Inflammatory macrophage treated with lipopolysaccharide for 4 hours (primary cell): ENCODE measurements at places on chromosomes 6 and 20.

GRCh38 chr20:10172998-10173655, 45.5 kb upstream of the SNAP25 start:
- DNase-seq: no peak

DNA sequence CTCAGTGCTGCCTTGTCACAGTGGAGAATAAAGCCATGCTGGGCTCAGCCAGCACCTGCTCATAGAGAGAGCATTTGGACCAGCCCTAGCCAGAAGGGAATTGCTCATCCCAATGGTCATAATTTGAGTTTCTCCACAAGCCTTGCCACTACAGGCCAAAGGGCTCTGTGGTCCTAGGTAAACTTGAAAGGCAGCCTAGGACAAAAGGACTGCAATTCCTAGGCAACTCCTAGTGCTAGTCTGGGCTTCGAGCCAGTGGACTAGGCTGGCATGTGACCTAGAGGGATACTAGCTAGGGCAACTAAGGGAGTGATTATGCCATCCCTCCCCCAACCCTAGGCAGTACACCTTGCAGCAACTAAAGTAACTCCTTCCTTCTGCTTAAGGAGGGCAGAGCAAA, 516.2 kb downstream of the BCKDHB start:
- no peak for DNase-seq

GRCh38 chr20:59191756-59192532, 28.3 kb downstream of the ZNF831 start:
- no peak for DNase-seq

- no peak for DNase-seq
Measured at GRCh38 chr6:62479697-62480220, 193.7 kb upstream of the KHDRBS2 start.

GRCh38 chr6:73078333-73078862, 146.9 kb downstream of the KHDC1L start:
- DNase-seq: no peak

GRCh38 chr6:100461278-100461916, 3.3 kb downstream of the SIM1 start:
- no peak for DNase-seq

GRCh38 chr6:137792160-137793033, 74.7 kb upstream of the TNFAIP3 start:
- peak; percentile 43 for DNase-seq

GRCh38 chr20:52305024-52305645, 113.6 kb upstream of the ZFP64 start:
- DNase-seq: no peak

DNA sequence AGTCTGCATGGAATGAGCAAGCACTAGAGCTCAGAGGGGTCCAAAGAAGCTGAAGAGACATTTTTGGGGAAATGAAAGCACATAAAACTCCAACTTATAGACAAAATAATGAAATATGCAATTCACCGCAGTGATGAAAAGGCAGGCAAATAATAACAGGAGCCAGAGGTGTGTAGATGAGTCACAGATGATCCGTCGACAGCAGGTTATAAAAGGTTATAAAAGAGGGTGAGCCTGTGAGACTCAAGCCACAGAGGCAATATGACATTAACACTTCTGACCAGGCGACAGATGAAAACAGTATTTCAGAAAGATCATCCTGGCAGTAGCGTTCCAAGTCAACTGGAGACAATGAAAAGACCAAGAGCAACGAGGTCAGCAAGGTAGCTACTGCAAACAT, 35.8 kb upstream of the ANKRD60 start:
- DNase-seq: no peak

DNA sequence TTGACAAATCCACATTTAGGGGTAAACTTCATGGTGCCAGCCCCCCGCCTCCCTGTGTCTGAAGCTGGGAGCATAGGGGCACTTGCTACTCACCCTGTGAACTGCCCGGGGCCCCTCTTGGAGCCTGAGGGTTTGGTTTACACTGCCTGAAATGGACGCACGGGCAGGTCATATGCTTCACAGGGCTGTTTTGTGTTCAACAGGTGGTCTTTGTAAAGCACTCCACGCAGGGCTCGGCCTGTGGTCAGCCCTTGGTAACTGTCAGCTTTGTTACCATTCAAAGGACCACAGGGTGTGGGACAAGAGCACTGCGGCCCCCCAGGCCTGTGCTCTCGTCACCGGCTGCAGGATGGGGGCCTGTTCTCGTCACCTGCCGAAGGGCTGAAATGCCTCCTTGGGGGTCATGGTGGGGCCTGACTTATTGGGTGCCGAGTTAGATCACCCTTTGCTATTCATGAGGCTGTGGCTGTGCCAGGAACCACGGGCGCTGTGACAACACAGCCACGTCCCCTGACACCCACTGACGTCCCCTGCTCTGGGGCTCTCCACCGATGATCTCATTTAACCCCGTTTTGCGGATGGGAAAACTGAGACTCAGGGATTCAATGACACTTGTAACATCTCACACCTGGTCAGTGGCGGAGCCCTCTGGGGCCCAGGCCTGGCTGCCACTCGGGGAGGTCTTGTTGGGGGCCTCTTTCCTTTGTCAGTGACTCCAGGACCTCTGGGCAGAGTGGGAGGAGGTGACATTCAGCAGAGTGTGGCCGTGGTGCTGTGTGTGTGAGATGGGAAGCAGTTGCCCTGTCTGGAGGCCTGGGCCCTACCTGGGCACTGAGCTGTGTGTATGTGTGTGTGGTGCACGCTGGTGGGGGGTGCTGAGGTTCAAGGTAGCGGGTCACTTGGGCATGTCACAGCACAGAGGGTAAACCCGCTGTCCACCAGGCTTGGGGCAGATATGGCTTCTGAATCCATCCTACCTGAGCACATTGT, 24.9 kb downstream of the ZBP1 start:
- no peak for DNase-seq

GRCh38 chr6:101259505-101259904, 134.0 kb upstream of the GRIK2 start:
- DNase-seq: no peak

- DNase-seq: no peak
Measured at GRCh38 chr6:112014483-112014882, 39.4 kb upstream of the CCN6 start.

DNA sequence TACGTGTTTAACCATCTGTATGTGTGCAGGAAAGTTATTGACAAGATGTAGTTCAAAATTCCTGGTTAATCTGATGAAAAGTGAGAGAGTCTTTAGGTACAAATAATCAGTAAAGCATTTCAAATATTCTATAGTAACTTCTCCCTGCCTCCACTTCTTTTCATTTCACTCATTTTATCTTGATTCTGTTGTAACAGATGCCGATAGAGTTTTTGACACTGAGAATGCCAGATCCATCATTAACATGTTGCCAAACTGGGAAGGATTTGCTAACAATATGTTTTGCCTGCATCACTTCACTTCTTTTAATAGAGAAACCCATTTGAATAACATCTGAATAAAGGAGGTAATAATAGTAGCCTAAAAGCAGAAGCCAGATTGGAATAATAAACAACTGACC, 20.4 kb upstream of the DEFB112 start:
- DNase-seq: no peak

- no peak for DNase-seq
Measured at GRCh38 chr20:36744764-36745191, 1.1 kb downstream of the NDRG3 start.

DNA sequence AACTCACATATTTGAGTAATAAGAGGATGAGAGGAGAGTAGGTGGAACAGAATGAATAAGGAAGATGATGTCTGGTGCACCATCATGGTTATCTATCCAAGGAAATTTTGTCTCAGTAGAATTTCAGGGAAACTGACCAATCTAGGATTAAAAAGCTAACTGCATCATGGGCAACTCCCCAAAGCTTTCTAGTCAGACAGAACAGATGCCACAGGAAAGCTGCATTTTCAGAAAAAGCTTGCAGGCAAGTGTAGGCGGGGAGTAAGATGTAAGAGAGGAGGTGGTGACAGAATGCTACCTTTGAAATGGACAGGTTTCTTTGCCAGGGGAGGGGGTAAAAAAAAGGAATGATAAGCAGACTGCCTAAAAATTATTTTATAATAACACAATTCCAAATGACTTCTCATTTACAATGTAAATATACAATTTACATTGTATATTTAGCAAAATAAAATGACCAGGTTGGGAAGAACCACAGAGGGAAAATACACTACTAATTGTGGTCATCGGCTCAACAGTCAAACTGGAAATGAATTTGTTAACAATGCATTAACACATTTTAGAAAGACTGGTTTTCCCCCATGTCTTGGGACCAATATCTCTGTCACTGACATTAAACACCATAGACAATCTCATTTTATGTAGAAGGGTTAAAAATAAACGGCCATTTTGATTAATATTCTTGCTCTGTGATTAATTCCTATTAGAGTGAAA, 15.1 kb downstream of the NHSL1 start:
- no peak for DNase-seq

DNA sequence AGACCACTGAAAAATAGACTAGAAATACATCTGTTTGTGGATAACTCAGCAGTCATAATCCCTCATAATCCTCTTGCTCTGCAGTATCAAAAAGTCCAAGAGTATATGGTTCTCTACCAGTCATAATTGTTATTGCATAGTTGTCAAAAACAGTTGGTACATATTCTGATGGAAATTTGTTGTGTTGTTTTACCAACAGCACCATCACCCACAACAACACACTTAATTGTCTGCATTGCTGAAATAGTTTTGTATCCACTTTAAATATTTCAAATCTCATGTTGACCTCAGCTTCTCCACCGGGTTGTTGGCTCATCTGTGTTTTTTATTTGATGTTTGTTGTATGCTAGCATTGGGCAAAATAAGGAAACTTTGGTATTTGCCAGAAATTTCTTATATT, 39.4 kb downstream of the ITCH start:
- no peak for DNase-seq

DNA sequence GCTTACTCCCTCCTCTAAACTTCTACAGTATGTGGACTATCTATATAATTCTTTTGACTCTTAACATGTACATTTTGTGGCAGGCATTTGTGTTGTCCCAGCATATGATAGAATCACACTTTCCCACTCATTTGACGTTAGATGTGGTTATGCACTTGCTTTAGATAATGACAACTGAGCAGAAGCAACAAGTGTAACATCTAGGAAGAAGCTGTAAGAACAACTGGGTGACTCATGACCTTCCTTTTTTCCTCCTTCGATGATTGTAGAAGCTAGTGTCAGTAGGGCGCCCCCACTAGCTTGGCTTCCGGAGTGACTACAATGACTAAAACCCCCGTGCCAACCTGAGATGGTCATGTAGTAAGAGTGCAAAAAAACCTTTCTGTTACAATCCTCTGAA, 74.6 kb upstream of the CEP85L start:
- DNase-seq: peak; percentile 87

- DNase-seq: no peak
Measured at GRCh38 chr6:166611631-166612030, 15.4 kb downstream of the RPS6KA2 start.

DNA sequence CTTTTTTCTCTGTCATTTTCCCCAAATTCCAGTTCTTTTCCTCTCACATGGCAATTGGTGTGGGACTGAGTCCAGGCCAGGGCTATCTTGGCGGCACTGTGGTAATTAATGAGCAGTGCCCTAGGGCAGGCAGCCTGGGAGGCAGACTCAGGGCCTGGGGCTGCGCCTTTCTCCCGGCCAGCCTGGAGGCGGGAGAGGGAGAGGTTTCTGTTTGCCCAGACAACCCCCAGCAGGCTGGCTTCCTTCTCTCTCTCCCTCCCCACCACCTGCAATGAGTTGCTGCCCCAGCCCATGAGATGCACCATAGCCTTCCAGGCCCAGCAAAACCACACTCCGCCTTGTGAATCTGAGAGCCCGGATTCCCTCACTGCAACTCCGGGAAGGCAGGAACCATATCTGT, 15.1 kb upstream of the CCDC167 start:
- DNase-seq: no peak

DNA sequence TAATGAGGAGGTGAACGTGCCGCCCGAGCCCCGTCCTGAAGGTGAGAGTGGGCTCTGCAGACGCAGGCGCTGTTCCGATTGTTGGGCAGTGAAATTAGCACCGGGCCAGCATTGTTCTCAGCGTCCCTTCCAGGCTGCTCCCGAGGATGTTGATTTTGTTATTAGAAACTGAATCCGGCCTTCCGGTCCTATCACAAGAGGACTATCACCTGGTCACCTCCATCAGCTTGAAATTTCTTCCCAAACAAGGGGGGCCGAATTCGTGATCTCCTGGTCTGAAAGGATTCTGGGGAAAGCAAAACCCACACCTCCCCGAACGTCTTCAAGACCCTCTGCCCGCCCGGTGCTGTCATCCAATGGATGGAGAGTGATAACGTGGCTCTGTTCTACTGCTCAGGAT, 186.0 kb downstream of the TAF4 start:
- DNase-seq: no peak

GRCh38 chr6:80517525-80517924, 411.1 kb downstream of the BCKDHB start:
- no peak for DNase-seq

GRCh38 chr6:138253731-138254130, 35.4 kb upstream of the PBOV1 start:
- DNase-seq: no peak
